ENCODE measurements at places on chromosomes 2 and 18. TPM values are rescaled to one million over a fixed set of nuclear protein-coding genes. Genes with fewer than 3 reads are reported as not detected.

FBXO15 gene
- total RNA-seq: 0.43 TPM

DNA sequence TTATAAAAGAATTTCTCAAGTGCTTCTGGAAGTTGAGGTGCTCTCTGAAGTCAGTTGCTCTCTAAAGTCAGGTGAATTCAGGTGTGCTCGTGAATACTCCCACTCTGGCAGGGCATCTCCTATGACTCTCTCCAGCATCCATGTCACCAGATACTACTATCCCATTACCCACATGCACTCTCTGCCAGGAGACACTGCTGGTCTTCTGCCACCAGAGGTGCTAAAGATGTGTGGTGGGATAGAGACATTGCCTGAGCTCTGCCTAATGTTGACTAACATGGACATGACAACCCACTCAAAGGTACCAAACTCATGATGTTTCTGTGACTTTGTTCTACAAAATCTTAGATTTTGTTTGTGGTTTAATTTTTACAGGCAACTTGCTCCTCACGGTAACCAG lies 106.4 kb upstream of the HNRNPA3 start:
- no peak for DNase-seq

GRCh38 chr2:181585732-181586131 lies 71.2 kb downstream of the CERKL start:
- no peak for DNase-seq

DNA sequence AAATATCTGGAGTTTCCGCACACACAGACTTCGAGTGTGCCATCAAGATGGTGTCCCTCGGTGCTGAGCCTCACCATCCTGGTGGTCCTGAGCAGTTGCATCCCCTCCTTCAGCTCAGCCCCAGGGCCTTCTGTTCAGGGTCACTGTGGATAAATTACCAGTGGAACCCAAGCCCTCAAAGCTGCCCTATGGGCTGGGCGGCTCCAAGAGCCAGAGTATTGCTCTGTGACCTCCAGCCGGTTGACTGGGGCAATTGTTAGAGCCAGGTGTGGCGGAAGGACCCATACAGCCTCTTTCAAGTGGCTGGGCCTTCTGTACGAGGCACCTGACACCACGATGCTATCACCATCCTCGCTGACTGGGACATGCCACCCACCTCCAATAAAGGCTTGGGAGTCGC lies 215.5 kb downstream of the GBX2 start:
- no peak for DNase-seq

GRCh38 chr18:30381826-30382225 lies 660.7 kb downstream of the DSC3 start:
- DNase-seq: no peak

DNA sequence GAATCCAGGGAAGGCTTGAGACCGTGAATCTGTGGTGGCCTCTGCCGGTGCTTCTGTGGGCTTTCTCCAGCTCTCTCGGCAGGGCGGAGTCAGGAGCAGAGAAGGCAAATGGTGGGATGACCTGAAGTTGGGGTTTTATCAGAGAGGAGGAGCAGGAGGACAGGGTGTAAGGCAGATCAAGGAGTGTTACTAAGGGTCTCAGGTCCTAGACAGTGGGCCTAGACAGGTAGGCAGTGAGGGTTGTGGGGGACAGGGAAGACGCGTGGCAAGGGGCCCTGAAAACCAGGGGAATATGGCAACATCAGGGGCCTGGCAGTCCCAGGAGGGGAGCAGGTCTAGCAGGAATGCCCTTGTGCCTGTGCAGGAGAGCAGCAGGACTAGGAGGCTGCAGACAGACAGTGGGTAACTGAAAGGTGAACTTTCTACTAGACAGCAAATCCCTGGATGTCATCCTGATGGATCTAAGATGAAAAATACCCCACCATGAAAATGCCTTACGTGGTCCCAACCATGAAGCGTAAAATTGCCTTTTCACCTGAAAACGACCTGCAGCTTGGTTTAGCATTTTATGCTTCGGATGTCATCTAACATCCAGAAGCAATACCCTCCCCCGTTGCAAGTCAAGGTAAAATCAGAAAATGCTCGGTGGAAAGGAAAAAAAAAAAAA lies 42.1 kb downstream of the SRSF7 start:
- no peak for DNase-seq

GRCh38 chr2:239294571-239295054 lies 106.2 kb downstream of the HDAC4 start:
- DNase-seq: peak; percentile 73

DNA sequence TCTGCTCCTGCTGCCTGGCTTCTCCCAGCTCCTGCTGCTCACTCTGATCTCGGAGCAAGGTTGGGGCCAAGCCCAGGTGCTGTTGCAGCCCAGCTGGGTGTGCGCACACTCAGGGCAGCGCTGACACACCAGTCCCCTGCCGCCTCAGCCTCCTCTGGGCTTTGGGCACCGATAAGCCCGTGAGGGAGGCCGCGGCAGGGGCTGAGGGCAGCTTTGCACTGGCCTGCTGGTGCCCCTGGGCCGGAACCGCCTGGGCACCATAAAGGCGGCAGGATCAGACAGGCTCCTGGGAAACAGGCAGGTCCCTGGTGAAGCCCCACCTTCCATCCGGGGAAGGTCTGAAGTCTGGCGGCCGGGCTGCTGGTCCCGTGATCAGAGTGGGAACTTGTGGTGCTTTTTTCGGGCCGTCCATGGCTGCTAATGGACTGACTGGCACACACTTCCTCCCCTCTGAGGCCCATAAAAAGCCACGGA lies 14.1 kb upstream of the EML6 start:
- peak; percentile 74 for DNase-seq

DNA sequence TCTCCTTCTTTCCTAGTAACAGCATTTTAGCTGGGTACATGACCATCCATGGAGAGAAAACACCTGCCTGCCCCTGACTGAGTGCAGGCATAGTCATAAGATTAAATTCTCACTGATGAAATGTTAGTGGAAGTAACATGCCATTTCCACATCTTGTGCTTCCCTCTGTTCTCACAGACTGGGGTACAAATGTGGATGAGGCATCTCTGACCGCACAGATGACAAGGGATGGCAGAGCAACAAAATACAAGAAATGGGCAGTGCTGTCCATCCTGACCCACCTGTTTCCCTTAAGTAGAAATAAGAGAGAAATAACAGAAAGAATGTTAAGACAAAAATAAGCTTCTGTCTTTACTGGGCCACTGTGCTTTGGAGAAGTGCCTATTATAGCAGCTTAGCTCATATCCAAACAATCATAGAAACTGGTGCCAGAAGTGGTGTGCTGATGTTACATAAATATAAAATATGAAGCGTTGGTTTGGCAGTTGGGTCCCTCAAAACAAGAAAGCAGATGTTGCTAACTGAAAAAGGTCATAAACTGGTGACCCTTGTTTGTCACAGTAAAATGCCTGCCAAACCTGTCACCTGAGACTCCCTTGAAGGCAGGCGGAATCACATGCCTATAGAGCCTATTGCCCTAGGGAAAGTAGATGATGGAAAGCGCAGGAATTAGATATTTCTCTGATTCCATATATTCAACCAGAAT lies 72.4 kb upstream of the CCDC150 start:
- no peak for DNase-seq

GBX2 gene
- not detected for total RNA-seq

- peak; percentile 79 for DNase-seq
Measured at GRCh38 chr2:112644155-112644932, 1.4 kb upstream of the SLC20A1 start.
